ENCODE measurements at places on chromosomes 6 and 20.

DNA sequence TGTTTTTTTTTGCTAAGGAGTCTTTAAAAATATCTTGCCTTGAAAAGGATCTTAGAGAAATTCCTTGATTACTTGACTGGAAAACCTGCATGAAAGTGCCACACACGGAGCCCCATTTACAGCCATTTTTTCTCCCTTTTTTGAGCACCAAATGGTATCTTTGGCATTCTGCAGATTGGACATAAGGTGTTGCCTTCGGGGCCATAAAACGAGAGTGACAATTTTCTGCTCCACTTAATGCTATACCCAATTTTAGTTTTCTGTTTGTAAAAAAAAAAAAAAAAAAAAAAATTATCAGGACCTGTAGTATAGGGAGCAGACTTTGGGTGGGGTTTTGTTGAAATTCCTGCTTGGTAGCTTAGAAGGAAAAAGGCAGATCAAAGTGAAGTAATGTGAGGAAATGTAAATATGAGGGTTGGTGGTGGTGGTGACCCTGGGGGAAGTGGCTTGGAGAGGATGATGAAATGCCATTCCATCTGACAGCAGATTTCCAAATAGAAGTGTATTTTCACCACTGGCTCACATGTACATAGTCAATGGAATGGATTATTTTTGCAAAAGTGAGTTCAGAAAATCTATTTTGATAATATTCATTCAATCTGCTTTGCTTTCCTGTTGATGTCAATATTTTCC is 212.1 kb upstream of the SOX4 start:
- peak; percentile 39 for DNase-seq

GRCh38 chr6:158780988-158781691 is 38.0 kb downstream of the EZR start:
- DNase-seq: no peak

DNA sequence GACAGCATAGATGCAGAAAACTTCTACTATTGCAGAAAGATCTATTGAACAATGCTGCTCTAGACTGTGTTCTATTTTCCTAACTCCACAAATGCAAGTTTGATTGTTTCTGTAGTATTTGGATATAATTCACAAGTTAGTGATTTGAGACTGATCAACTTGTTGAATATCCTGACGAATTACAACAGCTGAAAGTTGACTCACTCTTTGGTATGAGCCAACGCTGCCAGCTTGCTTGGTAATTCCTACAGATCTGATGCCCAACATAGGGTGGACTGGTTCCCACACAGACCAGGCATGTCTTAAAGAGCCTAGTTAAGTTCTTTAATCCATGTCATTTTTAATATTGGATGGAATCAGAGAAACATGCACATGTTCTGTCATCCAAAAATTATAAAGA is 231.0 kb upstream of the RAB32 start:
- no peak for DNase-seq

- DNase-seq: no peak
These were observed 30.7 kb downstream of the LY86 start for GRCh38 chr6:6619021-6619794.

- peak; percentile 21 for DNase-seq
These were observed 2.5 kb downstream of the RNF182 start for GRCh38 chr6:13927203-13927602.

GRCh38 chr6:144753023-144753705 is 468.0 kb downstream of the UTRN start:
- no peak for DNase-seq

GRCh38 chr20:1326031-1326930 is 2.7 kb downstream of the SDCBP2 start:
- DNase-seq: no peak

Data from NCI-H510A treated with DMSO at 0.1 percent for 48 hours (cell line).